ENCODE measurements at places on chromosomes 6 and 20.

- no peak for DNase-seq
Observed at GRCh38 chr6:13485303-13485702, 2.1 kb downstream of the GFOD1 start.

GRCh38 chr6:159819932-159820640 is 20.0 kb downstream of the PNLDC1 start:
- DNase-seq, result no peak

GRCh38 chr6:18412644-18413043 is 25.5 kb downstream of the RNF144B start:
- DNase-seq, result peak; percentile 39

- DNase-seq, result peak; percentile 45
Observed at GRCh38 chr6:164085091-164086075, 670.9 kb downstream of the QKI start.

DNA sequence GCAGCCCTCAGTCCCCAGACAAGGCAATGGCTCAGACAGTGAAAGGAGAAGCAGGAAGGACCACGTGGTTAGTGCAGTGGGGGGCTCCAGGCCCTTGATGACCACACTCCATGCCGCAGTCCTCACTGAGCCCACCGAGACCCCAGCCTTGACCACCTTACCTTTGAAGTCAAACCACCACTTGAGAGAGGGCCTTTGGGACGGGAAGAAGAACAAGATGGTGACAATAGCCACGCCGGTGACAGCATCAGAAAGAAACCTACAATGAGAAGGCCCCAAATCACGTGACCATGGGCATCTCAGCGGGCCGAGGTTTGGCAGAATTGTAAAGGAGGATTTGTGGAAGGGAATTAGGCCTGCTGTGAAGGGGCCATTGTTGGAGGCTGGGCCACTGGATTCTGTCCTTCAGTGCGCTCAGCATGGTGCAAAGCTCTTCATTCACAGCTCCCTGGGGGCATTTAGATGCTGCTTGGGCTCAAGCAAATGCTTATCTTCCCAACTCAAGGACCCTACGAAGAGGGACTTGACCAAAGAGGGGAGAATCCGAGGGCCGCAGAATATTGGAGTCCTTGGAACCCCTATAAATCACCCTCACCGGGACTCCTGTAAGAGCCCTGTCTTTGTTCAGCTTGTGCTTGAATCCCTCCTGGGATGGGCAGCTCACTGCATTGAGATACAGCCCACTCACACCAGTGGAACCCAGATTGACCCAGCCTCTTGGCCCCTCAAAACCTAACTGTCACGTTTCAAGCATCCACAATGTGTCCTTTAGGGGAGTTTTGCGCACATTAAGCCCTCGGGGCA is 33.2 kb upstream of the OCSTAMP start:
- no peak for DNase-seq

GRCh38 chr20:32158943-32159660 is 48.4 kb downstream of the PLAGL2 start:
- DNase-seq, result peak; percentile 86

- DNase-seq, result no peak
Observed at GRCh38 chr20:4193069-4193452, 177.7 kb upstream of the RNF24 start.

- no peak for DNase-seq
Observed at GRCh38 chr6:146422789-146423375, 120.8 kb upstream of the RAB32 start.

- peak; percentile 24 for DNase-seq
Observed at GRCh38 chr6:28947067-28947765, 23.4 kb upstream of the TRIM27 start.

DNA sequence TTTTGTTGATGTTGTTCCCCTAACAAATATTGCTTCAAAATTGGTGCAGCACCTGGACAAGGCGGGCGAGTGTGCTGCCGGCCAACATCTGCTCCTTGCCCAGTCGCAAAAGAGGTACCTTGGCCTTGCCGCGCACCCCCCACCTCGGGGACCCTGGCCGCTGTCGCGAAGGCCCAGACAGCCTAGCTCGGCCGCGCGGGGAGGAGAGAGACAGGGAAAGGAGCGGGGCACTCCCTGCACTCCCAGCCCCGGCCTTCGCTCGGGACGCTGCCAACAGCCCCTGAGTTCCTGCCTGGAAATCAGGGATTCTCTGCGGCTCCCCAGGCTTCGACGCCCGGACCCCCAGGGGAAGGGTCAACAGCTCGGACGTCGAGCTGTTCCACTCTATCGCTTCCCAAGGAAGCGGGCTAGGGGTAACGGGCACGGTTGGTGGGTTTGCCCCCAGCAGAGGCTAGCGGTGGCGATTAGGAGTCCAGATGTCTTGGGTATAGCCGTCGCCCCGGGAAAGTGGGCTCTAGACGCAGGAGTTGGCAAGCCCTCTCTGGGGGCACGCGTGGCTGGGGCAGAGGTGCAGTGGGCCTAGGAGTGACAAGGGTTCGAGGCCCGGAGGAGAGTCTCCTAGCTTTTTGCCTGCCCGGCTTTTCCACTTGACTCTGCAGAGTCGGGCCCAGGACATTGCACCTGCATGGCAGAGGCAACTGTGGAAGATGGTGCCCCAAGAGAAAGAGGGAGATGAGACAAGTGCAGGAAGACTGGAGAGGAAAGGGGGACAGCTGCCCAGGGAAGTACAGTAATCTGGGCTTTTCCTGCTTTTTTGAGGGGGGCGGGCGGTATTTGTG is 8.2 kb downstream of the POU3F2 start:
- no peak for DNase-seq

GRCh38 chr6:14121936-14122344 is 4.4 kb downstream of the CD83 start:
- DNase-seq, result no peak

GRCh38 chr6:36695414-36695813 is 2.2 kb upstream of the RAB44 start:
- no peak for DNase-seq

DNA sequence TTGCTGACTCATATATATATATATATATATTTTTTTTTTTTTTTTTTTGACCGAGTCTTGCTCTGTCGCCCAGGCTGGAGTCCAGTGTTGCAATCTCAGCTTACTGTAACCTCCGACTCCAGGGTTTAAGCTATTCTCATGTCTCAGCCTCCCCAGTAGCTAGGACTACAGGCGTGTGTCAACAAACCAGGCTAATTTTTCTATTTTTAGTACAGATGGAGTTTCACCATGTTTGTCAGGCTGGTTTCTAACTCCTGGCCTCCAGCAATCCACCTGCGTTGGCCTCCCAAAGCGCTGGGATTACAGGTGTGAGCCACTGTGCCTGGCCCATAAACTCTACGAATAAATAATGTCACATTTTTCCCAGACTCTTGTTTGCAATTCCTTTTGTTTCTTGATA is 4.8 kb downstream of the LRP11 start:
- peak; percentile 56 for DNase-seq

DNA sequence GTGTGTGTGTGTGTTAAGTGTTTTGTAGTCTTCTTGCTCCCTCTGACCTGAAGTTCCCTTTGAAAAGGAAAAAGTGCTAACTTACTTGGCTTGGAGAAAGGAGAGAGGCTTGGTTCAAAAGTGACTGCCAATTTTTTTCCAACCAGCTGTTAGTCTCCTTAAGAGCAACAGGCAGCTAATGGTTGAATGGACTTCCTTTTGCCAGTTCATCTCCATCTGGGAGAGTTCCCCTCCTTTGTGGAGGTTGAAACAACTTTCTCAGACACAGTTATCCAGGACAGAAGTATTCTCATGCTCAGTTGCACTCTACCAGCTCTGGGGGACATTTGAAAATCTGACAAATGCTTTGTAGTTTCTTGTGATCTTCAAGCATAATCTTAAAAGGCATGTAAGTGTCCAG is 4.5 kb downstream of the RIPOR2 start:
- DNase-seq, result peak; percentile 47

GRCh38 chr6:87756858-87757257 is 54.8 kb upstream of the AKIRIN2 start:
- DNase-seq, result peak; percentile 71

DNA sequence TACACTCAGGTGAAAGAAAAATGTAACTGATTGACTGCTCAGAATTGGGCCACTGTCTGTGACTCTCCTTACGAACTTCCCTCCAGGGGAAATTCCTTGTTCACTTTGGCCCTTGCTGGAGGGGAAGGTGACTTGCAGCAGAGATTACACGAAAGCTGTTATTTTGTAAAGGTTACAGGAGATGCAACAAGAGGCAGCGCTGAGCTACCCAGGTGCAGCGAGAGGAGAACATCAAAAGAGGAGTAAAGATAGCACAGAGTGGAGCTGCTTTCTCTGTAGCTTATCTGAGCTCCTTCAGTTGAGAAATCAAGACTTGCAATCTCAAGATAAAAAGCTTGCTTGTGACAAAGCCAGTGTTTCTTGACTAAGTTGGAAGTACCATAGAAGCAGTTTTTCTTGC is 144.6 kb downstream of the ARHGAP18 start:
- DNase-seq, result no peak

DNA sequence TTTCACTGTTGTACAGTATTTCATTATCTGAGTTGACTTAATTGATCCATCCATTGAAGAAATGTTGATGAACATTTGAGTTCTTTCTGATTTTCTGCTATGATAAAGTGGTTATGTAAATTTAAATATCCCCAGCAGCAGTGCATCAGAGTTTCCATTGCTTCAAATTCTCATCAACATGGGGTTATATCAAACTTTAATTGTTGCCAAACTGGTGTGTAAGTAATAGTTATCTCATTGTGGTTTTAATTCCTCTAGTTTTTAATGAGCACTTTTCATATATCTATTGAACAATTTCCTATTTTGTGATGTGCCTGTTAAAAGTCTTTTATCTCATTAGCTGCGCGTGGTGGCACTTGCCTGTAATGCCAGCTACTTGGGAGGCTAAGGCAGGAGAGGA is 18.1 kb downstream of the ZNFX1 start:
- no peak for DNase-seq

- no peak for DNase-seq
Observed at GRCh38 chr6:365835-366234, 25.7 kb upstream of the IRF4 start.

DNA sequence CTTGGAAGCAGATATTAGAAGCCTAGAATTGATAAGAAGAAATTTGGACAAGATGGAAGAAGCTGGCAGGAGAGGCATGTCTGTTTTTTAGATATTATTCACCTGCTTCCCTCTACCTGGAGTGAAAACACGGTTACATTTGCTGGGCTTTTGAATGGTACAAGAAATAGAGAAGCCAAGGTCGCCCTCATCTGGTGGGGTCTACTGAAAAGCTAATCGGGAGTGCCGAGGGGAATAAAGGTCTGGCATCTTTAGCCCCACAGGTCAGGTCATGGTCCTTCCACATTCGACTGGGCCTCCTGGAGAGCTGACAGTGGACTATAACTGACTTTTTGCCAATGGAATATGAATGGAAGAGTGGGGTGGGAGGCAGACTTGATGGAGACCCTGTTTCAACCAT is 4.6 kb upstream of the C2 start:
- no peak for DNase-seq

DNA sequence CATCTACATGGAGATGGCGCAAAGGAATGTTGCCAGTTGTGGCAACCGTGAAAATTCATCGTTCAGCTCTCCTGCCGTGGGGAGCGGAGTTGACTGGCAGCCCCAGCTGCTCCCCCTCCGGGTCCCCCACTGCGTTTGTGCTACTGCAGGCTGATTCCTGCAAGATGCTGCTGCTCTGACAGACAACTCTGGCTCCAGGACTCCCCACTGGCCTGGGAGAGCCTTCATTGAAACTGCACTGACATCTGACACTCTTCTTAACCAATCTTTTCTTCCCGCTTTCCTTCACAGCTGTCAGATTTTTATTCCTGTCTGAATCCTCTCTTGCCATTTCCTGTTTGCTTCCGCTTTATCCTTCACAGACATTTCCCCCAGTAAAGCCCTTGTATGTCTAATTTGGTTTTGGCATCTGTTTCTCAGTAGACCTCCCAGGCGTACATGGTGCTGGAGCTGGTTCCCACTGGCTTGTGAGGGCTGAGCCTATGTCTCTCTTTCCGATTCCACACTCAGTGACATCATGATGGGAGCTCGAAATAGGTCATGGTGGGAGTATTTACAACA is 9.5 kb upstream of the ATRN start:
- no peak for DNase-seq

GRCh38 chr20:54227751-54228150 is 19.9 kb downstream of the PFDN4 start:
- DNase-seq, result no peak

DNA sequence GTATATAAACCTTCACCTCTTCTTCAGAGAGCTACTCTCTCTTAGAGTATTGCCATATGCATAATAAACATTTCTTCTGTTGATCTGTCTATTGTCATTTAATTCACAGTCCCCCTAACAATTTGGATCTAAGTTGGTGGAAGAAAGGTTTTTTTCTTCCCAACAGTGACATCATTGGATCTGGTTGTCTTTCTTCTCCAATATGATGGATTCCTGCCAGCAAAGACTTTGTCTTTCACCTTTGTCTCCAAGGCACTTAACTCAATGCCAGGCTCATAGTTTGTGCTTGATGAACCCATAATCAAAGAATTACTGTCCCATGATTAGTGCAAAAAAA is 39.6 kb downstream of the ABHD12 start:
- DNase-seq, result no peak

- DNase-seq, result peak; percentile 30
Observed at GRCh38 chr20:2756056-2756611, 44.3 kb downstream of the CPXM1 start.

- DNase-seq, result no peak
Observed at GRCh38 chr6:87879132-87879861, 168.3 kb upstream of the SPACA1 start.

DNA sequence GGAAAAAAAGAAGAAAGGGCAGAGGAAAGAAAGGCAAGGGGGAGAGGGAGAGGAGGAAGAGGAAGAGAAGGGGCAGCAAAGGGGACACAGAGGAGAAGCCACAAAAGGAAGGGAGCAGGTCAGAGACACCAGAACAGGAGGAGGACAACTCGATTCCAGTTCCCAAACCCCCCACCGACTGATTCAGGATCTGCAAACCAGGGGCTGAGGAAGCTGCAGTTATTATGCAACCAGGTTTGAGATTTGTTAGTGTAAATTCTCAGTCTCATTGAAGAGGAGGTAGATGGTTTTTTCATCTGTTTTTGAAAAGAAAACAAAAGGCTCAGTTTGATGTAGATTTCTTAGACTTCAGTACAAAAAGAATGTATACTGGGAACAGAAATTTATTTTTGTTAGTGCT is 202.8 kb downstream of the FOXC1 start:
- no peak for DNase-seq

DNA sequence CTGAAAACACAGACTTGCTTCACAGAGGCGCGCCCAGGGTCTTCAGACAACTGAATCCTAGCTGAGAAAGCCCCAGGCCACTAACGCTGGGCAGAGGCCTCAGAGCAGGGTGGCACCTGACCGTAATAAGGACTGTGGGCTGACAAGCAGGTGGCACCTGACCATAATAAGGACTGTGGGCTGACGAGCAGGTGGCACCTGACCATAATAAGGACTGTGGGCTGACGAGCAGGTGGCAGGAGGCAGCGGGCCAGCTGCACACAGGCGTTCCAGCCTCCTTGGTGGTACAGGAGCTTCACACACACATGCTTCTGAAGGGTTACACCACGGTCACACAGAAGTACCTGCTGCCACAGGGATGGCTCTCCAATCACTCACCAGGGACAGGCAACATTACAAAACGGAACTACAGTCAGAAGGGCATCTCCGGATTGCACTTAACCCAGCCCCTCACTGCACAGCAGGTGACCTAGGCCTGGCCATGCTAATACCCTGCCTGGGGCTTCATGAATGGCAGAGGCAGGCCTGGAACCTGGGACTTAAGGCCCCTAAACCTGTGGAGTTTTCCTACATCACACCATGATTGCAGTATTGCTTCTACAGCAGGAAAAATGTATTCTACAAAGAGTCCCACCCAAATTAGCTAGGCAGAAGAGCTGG is 50.8 kb downstream of the PSMG4 start:
- DNase-seq, result no peak
